ENCODE measurements at places on chromosomes 16 and 17. TPM values are rescaled to one million over a fixed set of nuclear protein-coding genes. Genes with fewer than 3 reads are reported as not detected.

Gene CDRT15
- polyA plus RNA-seq = not detected

GRCh38 chr16:22278441-22279230 is 18.6 kb upstream of the POLR3E start:
- no peak for DNase-seq

Gene GNAO1
- polyA plus RNA-seq = 0.19 TPM

Gene TBC1D3H
- not detected for polyA plus RNA-seq

Gene ARL4D
- 43.2 TPM for polyA plus RNA-seq

DNA sequence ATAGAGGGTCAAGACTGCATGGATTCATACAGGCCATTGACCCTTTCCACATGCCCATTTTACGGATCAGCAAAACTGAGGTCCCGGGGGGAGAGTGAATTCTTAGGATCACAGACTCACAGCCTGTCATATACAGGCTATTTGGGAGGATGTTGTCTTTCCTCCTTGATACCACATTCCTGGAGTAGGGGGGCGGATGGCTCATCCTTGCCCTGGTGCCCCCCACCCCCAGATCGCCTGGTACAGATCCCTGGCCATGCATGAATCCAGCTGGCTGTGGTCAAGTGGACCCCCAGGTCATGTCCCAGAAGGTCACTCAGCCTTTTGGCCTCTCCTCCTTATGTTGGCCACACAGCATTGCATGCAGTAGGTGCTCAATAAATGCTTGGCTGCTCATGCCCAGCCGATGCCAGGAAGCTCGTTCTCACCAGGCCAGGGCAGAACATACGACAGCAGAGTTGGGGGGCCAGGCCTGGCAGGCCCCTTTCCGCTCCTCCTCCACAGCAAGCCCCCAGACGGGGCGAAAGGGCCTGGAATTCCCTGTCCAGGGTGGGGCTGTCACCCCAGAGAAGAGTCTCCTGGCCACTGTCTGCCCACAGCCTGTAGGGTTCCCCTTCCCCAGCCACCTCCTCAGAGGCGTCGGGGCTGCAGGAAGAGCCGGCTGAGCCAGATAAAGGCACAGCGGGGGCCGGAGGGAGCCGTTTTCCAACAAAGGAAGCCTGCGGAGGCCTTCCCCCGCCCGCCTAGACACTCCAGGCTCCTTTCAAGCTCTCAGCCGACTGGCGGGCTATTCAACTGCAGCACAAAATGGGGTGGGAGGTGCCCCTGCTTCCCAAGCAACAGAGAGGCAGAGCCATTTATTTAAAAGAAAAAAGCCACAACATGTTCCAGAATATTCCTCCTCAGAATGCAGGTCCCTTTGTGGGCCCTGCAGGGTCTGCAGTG is 215.7 kb upstream of the CIBAR2 start:
- no peak for DNase-seq

Gene WFIKKN2
- polyA plus RNA-seq = not detected

DNA sequence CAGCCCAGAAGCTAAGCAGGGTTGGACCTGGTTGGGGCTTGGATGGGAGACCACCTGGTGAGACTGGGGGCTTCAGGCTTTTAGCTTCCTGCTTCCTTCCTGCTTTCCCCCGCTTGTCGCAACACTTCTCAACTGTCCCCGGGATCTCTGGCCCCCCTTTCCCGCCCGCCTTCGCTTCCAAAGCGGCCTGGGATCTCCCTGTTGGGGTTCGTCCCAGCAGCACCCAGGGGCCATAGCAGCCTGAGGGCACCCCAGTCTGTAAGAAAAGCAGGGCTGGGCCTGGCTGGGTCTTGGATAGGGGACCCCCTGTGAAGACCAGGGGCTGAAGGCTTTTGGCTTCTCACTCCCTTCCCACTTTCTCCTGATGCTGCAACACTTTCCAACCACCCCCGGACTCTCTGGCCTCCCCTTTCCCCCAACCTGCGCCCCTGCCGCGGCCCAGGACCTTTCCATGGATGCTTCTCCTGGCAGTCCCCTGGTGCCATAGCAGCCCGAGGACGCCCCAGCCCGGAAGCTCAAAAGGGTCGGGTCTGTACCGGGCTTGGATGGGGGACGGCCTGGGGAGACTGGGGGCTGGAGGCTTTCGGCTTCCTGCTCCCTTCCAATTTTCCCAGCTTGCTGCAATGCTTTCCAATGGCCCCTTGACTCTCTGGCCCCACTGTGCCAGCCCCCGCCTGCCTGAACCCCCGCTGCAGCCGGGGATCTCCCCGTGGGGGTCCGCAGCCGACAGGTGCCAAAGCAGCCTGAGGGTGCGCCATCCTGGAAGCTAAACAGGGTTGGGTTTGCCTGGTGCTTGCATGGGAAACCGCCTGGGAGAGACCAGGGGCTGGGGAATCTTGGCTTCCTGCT is 2276.2 kb downstream of the TP53TG3F start:
- no peak for DNase-seq

DNA sequence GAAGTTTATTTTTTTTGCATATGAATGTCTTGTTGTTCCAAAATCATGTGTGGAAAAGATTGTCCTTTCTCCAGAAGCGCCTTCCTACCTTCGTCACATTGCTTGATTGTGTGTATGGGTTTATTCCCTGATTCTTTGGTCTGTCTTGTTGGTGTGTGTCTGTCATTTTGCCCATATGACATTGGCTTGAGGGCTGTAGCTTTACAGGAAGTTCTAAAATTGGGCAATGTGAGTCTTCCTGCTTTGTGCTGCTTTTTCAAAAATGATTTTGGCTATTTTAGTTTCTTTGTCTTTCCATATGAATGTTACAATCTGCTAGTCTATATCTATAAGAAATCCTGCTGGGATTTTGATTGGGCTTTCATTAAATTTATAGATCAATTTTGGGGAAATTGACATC is 217.2 kb downstream of the SNX29 start:
- no peak for DNase-seq

Gene RNF222
- polyA plus RNA-seq = 0.07 TPM

DNA sequence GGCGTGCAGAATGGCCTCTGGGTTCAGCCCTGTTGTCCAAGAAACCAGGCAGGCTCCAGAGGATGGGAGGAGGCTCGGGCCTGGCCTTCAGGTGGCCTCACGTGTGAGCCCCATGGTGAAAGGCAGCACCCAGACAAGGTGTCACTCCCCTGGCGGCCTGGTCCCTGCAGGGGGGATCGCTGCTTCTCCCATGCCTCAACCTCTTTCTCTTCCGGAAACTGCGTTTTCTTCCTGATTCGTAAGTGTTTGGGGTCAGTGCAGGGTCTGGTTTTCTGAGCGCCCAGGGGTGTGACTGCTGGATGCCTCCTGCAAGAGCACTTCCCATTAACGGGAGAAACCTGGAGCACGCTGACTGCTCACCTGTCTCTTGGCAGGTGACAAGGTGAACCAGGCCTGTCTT is 70.0 kb upstream of the CIBAR2 start:
- no peak for DNase-seq

- no peak for DNase-seq
Measured at GRCh38 chr16:2319606-2320005, 20.9 kb downstream of the ABCA3 start.

Gene CCL17
- not detected for polyA plus RNA-seq

Gene MTHFSD
- 11.3 TPM for polyA plus RNA-seq

DNA sequence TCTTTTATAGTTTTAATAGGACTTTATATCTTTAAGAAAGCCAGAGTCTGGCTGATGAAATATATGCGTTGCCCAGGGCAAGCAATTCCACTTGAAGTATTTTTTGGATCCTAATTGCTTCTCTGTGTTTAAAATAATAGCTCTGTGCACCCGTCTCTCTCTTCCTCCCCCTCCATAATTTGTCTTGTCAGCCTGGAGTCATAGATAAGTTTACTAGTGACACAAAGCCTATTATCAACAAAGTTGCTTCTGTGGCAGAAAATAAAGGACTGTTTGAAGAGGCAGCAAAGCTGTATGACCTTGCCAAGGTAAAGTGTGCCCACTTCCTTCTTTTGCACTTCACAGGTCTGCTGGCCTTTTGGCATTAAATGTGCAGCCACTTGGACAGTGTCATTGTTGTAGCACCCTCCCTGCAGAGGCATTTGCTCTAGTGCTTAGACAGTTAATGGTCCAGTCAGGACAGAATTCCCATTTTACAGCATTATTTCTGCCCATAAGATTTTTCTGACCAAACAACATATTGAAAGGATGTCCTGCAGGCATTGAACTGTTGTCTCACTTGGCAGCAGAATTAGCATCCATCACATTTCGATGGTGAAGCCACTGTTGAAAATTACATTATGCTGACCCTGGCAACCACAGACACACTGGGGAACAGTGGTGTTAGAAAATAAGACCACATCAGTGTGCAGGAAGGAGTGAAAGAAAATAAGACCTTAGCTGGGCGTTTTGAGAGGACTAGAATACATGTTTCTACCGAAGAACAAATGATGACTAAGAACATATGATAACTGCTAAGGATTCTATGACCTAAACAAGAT is 28.4 kb upstream of the SLC12A3 start:
- DNase-seq = no peak

GRCh38 chr17:64306850-64307463 is 43.9 kb upstream of the TEX2 start:
- peak; percentile 33 for DNase-seq

- DNase-seq = peak; percentile 80
Measured at GRCh38 chr16:15946257-15947044, 3.0 kb upstream of the ABCC1 start.

- DNase-seq = peak; percentile 75
Measured at GRCh38 chr17:47935961-47936360, 5.4 kb upstream of the PNPO start.

DNA sequence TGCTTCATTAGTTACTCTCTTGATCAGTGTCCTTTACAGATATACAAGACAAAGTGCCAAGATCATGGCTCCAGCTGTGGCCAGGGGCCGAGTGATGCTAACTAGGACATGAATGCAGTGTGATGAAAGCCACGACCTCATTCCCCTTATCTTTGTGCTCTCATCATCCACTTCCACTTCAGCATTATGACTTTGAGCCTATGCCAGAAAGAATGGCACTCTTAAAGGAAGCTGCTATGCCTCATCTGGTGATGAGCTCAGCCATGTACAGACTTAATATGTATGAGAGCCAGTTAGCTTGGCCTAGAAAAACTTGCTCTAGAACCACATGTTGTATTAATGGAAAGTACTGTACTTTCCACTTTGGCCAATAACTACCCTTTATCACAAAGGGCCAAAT is 179.1 kb downstream of the TOX3 start:
- DNase-seq = no peak

Measured in mammary epithelial cell (primary cell).